NCI-H510A (cell line): ENCODE measurements at places on chromosomes 3 and 15.

- DNase-seq: no peak
Observed at GRCh38 chr3:185328324-185329004, 34.5 kb upstream of the MAP3K13 start.

- no peak for DNase-seq
Observed at GRCh38 chr3:154029926-154030325, 91.3 kb upstream of the ARHGEF26 start.

DNA sequence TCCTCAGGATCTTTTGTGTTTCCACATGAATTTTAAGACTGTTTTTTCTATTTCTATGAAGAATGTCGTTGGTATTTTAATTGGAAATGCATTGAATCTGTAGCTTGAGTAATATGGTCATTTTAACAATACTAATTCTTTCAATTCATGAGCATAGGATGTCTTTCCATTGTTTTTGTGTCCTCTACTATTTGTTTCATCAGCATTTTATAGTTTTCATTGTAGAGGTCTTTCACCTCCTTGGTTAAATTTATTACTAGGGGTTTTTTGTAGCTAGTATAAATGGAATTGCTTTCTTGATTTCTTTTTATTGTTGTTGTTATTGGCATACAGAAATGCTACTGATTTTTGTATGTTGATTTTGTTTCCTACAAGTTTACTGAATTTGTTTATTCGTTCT lies 17.3 kb upstream of the ATP2C1 start:
- DNase-seq: no peak

- DNase-seq: no peak
Observed at GRCh38 chr3:69446402-69447072, 60.6 kb upstream of the FRMD4B start.

GRCh38 chr3:66933233-66933632 lies 64.9 kb upstream of the KBTBD8 start:
- DNase-seq: no peak
